ENCODE measurements at places on chromosomes 7 and 10.

DNA sequence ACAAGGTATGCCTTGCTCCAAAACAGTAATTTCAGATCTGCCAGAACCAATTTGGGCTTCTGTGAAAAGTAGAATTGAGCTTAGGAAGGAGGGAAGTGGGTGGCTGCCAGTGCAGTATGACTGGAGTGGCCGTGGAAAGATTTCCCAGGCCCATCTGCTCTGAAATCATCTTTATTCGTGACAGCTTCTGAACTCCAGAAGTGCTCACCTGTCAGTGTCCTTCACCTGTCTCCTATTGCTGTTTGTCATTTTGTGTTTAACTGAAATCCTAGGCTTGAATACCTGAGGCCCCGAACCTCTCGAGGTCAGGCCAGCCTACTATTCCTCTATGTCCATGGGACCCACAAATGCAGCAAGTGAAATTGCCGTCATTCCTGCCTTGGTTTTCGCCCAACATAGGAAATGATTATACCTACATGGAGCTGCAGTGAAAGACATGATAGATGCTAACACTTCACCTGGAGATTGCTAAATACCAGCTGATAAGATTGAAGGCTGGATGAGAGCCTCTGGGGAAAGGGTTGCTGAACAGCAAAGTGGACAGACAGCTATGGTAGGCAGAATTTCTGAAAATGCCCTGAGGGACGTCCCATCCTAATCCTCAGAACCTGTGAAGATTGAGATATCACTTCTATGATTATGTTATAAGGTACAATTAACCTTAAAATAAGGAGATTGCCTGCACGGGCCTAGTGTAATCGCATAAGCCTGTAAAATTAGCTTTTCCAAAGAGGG lies 82.1 kb downstream of the C1GALT1 start:
- DNase-seq = no peak

- no peak for DNase-seq
Observed at GRCh38 chr7:134554417-134554966, 5.6 kb downstream of the AKR1B15 start.

DNA sequence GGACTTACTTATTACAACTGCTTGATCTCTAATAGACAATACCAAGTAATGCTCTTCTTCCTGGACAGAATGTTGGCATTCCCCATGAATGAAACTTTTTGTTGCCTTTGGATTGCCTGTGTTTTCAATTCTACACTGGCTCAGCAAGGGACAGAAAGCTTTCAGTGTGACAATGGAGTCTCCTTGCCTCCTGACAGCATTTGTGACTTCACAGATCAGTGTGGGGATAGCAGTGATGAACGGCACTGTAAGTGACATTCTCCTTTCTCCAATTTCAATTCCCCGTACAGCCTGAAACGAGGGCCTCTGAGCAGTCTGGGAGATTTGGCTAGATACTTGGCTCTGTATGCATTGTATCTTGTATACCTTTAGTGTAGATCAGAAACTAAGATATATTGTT lies 290 bp downstream of the MALRD1 start:
- DNase-seq = no peak

DNA sequence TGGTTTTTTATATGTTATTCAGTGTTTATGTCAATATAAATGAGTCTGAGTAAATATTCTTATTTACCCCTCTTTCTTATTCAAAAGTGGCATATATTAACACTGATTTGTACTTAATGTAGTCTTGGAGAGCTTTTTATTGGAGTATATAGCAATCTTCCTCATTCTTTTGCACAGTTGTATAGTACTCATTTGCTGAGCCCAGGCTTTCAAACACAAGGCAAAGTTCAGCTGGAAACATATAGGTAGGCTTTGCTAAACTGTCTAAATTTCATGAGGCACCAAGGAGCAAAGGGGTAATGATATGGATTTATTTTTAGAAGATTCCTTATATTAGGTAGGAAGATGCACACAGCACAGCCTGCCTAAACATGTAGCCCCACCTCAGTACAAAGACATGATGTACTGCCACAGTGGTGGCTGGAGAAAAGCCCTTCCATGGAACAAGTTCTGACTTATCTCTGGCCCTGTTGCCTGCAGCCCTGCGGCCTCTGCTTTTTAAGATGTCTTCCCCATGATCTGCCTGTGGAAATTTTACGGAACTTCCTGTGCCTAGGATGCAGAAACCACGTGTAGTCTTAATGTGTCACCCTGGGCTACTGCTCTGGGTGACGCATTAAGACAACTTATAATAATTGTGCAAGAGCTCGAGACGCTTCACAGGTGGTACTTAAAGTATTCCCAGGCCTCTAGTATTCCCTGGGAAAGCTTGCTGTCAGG lies 9.6 kb upstream of the PDCD4 start:
- no peak for DNase-seq

Data from Daoy (cell line).